ENCODE measurements at places on chromosomes 16 and 17.

DNA sequence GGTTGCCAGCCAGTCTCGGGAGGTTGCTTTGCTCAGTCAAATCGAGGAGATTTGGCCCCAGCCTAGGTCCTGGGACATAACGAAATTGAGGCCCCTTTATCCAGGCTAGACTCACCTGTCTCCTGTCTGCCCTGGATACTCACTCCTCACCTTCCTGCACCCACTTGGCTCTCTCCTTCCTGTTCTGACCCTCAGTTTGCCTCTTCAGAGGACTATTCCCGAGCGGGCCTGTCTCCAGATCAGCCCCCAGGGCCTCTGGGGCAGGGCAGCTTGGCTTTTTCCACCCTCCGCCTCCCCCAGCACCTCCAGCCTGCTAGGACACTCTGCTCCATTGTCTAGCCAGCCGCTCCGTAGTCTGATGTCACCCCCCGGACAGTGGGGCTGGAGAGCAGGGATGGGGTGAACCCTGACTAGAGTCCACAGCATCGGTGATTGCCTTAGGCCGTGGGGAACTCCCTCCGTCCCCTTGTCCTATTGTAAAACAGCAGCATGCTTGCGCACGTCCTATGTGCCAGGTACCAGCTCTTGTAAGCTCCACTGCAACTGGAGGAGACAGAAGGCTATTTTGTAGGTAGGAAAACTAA lies 8.8 kb downstream of the WFIKKN2 start:
- no peak for DNase-seq

DNA sequence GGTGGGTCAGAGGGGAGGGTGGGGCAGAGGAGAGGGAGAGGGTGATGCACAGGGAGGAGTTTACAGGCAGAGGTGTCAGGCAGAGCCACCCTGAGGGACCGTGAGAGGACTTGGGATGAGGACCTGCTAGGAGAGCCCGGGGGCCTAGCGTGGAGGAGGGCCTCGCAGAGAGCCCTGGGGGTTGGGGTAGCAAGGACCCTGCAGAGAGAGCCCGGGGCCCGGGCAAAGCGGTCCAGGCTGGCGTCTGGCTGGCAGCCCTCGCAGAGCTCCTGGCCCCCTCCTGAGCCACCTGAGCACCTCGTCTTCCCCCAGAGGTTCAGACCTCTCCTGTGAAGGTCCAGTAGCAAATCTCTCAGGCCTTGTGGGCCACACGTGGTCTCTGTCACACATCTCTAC lies 42.0 kb upstream of the ZNF469 start:
- no peak for DNase-seq

DNA sequence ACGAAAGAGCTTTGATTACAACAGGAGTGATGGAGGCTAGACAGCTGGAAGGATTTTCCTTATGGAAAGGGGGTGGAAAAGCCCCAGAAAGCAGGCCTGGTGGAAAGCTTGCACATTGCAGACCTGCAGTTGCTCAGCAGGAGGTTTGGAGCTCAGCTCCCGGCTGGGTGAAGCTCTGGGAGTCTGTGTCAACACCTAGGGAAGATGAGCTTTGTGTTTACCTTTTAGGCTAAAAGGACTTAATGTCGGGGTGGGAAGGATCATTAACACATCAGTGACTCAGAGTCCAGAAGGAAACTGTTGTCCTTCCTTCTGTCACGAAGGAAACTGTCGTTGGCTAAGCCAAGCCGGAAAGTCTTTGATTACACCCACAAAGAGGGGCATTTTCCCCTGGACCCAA lies 48.2 kb downstream of the RAP1GAP2 start:
- no peak for DNase-seq

GRCh38 chr17:32120141-32120540 lies 22.2 kb upstream of the RHOT1 start:
- DNase-seq, result no peak

- no peak for DNase-seq
Measured at GRCh38 chr16:54245788-54246453, 40.7 kb downstream of the IRX3 start.

- DNase-seq, result no peak
Measured at GRCh38 chr16:75256696-75257343, 5.4 kb upstream of the BCAR1 start.
